ENCODE measurements at places on chromosomes 6 and 20. TPM values are rescaled to one million over a fixed set of nuclear protein-coding genes. Genes with fewer than 3 reads are reported as not detected.

GRCh38 chr6:124885171-124885570 is 77.1 kb upstream of the RNF217 start:
- no peak for DNase-seq

- no peak for DNase-seq
Measured at GRCh38 chr6:35476004-35476403, 7.8 kb downstream of the RPL10A start.

The TNF gene
- total RNA-seq: 21.8 TPM

GRCh38 chr6:39256294-39256940 is 27.1 kb upstream of the KCNK5 start:
- DNase-seq: no peak

- DNase-seq: no peak
Measured at GRCh38 chr20:46704714-46705377, 4.6 kb upstream of the SLC2A10 start.

The VSTM2L gene
- not detected for total RNA-seq

- DNase-seq: no peak
Measured at GRCh38 chr6:85115876-85116275, 334.0 kb upstream of the NT5E start.

The COL19A1 gene
- total RNA-seq: 0.17 TPM

- DNase-seq: no peak
Measured at GRCh38 chr6:100160930-100161329, 166.9 kb upstream of the MCHR2 start.

The C4B gene
- total RNA-seq: 3.6 TPM

DNA sequence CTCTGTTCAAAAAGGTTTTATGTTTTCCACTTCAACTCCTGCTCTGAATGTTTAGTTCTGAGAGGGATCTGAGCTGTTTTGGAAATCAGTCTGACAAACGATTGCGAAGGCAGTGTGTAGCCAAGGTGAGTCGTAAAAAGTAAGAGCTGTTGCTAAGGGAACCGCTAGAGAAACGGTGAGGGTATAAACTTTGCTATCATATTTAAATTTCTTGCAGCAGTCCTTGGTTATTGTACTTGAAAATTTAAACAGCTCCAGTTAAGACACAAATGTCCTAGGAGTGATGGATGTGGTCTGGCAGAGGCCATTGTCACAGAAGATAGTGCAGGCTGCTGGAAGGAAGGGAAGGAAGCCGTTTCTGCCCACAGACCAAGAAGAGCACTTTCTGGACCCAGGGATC is 64.9 kb upstream of the CITED2 start:
- DNase-seq: no peak

- DNase-seq: peak; percentile 12
Measured at GRCh38 chr20:23606652-23607049, 934 bp upstream of the CST9 start.

GRCh38 chr6:104014163-104014959 is 845.4 kb downstream of the HACE1 start:
- DNase-seq: no peak

GRCh38 chr20:21569586-21569985 is 55.7 kb upstream of the NKX2-2 start:
- no peak for DNase-seq

The GNMT gene
- 0.99 TPM for total RNA-seq

The POLR1H gene
- 37.8 TPM for total RNA-seq

The SLC13A3 gene
- 0.67 TPM for total RNA-seq

The C20orf141 gene
- not detected for total RNA-seq

The FAM217A gene
- not detected for total RNA-seq

GRCh38 chr20:59235226-59235625 is 65.2 kb upstream of the EDN3 start:
- no peak for DNase-seq

The FABP7 gene
- not detected for total RNA-seq

The TBX18 gene
- not detected for total RNA-seq

DNA sequence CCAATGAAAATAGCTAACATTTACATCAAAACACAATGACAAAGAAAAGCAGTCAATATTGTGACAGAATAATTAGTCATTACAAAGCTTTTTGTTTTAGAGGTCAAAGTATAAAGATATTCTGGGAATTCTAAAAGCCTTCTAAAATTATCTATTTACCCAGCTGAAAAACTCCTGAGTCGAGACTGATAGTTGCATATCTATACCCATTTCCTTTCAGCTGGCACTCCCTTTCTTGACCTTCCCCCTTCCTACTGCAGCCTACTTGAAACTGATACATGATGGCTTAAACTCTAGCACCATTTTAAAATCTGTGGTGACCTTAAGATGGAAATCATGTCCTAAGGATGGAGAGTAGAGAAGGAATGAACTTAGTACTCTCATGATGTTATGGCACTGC is 38.6 kb downstream of the LMBRD1 start:
- DNase-seq: no peak

The NOX3 gene
- not detected for total RNA-seq

GRCh38 chr20:63610581-63611435 is 16.1 kb downstream of the GMEB2 start:
- no peak for DNase-seq

GRCh38 chr6:113115196-113115595 is 741.9 kb upstream of the MARCKS start:
- no peak for DNase-seq

The NECAB3 gene
- total RNA-seq: 15.6 TPM

- DNase-seq: no peak
Measured at GRCh38 chr6:89948876-89949275, 54.6 kb downstream of the GJA10 start.

DNA sequence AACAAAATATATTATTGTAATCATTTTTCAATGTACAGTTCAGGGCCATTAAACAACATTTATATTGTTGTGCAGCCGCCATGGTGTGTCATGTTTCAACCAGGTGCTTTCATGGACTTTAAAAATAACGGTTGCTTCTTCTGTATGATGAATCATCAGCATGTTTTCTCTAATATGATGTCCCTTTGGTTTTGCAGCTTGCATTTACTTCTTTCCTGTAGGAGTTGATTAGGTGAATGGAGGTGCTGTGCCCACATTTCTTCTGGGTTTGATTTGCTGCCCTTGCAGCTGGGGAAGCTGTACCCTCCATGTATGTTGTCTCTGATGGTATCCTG is 54.9 kb upstream of the TULP4 start:
- no peak for DNase-seq

DNA sequence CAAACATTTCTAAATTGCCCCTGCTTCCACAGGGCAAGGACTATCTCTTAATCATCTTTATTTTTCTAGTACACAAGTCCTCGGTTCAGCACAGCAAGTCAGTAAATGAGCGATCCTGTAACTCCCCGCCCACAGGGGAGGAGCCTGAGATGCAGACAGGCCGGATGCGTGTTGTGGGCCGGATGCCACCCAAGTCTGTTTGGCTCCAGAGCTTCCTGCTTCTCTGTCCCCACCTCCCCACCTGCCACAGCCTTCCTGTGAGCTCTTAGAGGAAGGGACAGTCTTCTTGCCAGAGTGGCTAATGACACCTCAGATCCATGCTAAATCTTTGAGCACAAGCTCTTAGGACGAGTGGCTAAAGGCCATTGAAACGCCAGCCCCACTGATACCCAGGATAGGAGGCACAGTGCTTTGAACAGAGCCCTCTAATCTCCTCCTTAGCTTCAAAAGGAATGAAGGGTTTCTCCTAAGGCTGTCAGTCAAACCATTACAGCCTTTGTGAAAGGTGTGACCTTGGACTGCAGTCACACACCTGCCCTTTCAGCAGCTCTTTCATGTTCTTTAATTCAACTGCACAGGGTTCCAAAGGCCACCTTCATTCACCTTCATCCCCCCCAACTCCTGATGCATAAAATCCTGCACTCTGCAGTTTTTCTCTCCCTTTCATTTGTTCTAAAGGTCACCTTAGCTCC is 264.3 kb downstream of the TFAP2C start:
- DNase-seq: peak; percentile 57

DNA sequence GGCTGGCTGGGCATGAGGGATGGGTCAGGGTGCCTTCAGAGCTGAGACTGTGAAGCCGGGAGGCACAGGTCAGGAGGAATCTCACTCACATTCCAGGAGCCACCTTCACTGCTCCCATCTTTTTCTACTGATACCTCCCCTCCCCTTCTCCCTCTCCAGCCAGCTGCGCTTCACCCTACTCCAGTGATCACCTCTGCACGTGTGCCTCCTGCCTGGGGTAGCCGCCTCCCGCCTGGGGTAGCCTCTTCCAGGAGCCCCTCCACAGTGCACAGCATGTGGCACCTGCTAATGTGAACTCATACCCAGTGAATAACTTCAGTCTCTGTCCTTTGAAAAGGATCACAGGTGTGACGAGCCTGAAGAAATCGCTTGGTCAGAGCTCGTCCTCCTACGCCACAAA is 232.6 kb downstream of the TMEM242 start:
- no peak for DNase-seq

The SLC22A7 gene
- total RNA-seq: not detected

The B3GAT2 gene
- total RNA-seq: not detected

- no peak for DNase-seq
Measured at GRCh38 chr6:75094614-75095200, 111.1 kb downstream of the COL12A1 start.

GRCh38 chr20:22825076-22825475 is 210.0 kb upstream of the SSTR4 start:
- DNase-seq: no peak

The LY6G6D gene
- not detected for total RNA-seq

GRCh38 chr6:169398342-169399105 is 144.9 kb upstream of the THBS2 start:
- DNase-seq: no peak

DNA sequence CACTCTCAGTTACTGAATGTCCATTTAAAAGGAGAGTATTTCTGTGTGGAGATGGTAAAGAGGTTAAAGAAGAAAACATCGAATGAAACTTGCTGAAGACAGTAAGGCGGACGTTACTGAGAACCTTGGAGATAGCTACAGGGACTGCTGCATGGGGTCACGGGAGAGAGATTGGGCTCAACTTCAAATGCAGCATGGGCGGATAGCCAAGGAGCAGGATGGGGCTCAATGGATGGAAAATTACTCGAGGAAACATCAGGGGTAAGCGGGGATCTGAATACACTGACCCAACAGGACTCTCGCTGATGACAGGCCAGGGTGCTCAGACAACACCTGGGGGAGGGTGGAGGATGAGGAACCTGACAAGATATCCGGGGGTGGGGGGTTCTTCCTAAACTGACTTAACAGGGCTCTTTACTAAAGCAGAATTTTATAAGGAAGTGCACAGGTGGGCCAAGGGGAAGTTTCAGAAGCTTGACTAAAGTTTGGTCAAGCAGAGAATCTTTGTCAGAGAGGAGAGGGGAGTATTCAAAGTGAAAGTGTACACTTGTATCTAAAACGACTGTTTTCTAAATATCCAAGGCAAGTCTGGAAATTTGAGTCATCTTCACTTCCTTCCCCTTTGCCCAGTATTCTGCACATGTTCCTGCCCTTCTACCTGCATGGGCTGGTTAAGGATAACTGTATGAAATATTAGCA is 22.8 kb downstream of the ECT2L start:
- no peak for DNase-seq

GRCh38 chr20:19942611-19943010 is 74.6 kb upstream of the NAA20 start:
- DNase-seq: no peak

GRCh38 chr6:25369433-25370177 is 90.4 kb downstream of the CARMIL1 start:
- DNase-seq: peak; percentile 40

The SLC17A2 gene
- total RNA-seq: not detected

The SLC2A4RG gene
- 110 TPM for total RNA-seq

GRCh38 chr6:99225172-99225571 is 124.3 kb downstream of the FAXC start:
- no peak for DNase-seq

GRCh38 chr6:108362455-108362854 is 67.6 kb downstream of the AFG1L start:
- no peak for DNase-seq

DNA sequence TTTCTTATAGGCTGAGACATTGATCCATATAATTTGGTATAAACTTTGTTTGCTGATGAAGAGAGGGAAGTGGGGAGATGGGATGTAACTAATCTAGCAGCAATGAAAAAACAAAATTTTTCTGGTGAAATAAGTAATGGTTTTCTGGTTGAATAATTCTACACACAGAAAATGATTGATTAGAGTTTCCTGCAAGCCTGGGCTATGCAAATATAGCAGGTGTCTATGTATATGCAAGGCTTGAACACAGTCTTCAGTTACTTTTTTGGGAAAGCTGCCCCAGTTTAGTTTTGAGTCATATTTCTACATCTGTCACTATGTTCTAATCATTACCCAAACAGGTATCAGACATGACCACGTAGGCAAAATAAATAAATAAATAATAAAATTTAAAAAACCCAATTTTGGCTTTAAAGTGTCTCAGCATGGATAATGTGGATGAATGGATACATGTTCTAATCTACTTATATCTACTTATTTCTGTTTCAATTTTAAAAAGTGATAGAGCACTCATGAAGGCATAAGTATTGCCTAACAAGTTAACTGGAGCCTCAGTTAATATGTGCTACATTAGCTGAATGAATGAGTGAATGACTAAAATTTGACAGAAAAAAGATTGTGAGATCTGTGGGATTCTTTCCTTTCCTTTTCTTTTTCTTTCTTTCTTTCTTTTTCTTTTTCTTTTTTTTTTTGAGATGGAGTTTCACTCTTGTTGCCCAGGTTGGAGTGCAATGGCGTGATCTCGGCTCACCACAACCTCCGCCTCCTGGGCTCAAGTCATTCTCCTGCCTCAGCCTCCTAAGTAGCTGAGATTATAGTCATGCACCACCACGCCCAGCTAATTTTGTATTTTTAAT is 37.2 kb upstream of the TFB1M start:
- no peak for DNase-seq

GRCh38 chr20:2942439-2942838 is 69.2 kb downstream of the PTPRA start:
- DNase-seq: no peak

GRCh38 chr6:123094795-123095194 is 98.8 kb downstream of the CLVS2 start:
- no peak for DNase-seq

GRCh38 chr20:43550456-43550855 is 8.4 kb upstream of the SGK2 start:
- DNase-seq: no peak

DNA sequence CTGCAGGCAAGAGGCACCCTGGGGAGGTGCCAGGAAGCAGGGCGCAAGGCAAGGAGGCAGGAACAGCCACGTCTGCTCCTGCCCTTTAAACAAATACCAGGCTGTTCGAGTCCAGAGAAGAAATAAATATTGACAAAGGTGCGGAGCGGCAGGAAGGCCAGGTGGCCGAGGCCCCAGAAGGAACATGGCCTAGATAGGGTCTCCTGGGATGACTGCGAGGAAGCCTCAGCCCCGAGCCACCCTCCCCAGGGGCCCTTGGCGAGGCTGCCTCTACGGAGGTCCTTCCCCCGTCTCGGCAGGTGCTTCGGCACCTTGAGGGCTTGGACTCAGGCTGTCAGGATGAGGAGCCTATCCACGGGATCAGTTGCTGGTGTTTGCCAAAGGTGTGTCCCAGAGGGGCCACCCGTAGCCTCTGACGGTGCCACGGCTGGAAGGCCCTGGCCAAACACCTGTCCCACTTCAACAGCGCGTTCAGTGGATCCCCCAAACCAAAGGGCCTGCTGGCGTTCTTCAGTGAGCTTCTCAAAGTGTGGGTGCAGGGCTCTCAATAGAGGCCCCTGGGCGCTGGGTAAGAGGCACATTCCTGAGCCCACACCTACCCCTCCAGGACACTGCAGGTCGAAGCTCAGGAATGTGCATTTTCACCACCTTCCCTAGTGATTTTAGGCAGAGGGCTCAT is 39.8 kb downstream of the SNX5 start:
- DNase-seq: no peak

GRCh38 chr6:112145080-112145573 is 57.7 kb downstream of the FAM229B start:
- no peak for DNase-seq

All from CD4-positive, CD25-positive, alpha-beta regulatory T cell (primary cell).